Activated CD4-positive, CD25-positive, alpha-beta regulatory T cell treated with anti-CD3 and anti-CD28 coated beads, Interleukin-2, amount 50 U/mL, for 16 hours (primary cell): ENCODE measurements at places on chromosomes 1 and 21.

DNA sequence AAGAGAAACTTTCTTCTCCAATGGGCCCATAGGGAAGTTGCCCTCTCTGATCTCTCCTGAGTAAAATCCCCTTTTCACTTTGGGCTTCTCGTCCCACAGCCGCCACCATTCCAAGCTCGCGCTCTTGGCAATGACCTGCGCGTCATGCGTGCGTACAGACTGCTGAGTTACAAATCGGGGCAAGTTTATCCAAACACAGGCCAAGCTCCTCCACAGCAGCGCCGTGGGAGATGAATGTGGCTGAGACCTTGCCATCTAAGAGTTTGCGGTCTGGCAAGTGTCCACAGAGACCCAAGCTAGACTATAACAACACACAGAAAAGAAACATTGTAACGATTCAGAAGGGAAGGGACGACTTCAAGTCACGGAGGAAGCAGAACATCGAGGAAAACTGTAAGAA lies 116.3 kb upstream of the SOD1 start:
- DNase-seq = no peak

GRCh38 chr1:175683491-175684298 lies 59.7 kb downstream of the TNR start:
- no peak for DNase-seq

DNA sequence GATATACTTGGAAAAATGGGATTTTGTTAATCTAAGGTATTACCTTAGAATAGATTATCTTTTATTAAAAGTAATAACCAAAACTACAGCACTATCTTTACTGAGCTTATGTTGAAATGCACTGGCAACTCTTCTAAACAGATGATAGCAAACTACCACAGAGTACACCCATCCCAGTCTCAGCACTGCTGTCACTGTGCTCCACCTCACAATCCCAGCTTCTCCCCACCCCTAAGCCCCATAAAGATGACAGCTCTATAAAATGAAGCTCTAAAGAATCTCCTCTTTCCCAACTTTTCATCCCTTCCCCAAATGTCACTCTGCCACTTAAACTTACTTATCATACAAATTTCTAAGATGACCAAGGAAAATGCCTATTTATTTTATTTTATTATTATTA lies 6.4 kb downstream of the DSTYK start:
- no peak for DNase-seq

DNA sequence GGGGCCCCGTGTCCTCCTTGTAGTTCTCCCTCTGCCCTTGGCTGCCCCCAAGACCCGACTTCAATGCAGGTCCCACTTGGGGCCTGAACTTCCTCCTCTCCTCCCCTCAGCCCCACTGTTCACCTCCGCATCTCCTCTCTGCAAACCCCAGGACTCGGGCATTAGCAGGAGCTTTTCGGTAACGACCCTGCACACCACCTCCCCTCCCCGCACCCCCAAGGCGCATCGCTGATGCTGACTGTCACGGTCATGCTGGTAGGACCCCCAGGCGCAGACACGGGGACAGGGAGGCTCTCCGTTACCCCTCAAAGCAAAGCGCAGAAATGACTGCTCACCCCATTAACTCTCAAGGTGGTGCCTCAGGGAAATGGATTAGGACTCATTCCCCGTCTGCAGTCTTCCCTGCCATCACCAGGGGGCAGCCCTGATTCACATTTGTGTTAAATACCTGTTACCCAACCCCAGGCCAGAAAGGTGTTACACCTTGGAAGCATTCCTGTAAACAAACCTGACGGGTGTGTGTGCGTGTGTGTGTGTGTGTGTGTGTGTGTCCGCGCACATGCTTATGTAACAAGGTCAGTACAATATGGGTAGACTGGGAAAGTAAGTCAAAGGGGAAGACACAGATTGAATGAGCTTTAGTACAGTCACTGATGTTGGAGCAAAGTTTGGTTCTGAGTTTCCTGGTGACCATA lies 6.4 kb upstream of the GUCA2B start:
- DNase-seq = peak; percentile 45

DNA sequence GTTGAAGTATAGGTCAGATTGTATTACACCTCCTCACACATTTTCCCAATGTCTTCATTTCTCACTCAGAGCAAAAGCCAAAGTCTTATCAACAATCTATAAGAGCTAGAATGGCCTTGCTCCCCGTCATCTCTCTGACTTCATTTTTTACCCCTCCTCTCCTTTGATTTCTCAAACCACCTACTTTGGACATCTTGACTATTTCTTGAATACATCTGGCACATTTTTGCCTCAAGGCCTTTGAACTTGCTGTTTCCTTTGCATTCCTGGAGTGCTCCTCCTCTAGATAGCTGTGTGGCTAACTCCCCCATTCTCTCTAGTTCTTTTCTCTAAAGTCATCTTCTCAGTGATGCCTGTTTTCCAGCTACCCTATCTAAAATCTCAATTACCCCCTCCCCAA lies 7.2 kb upstream of the XCL2 start:
- DNase-seq = no peak

- DNase-seq = no peak
Measured at GRCh38 chr1:43009274-43009673, 50.6 kb upstream of the SLC2A1 start.

GRCh38 chr1:14482784-14483450 lies 115.6 kb upstream of the KAZN start:
- no peak for DNase-seq

DNA sequence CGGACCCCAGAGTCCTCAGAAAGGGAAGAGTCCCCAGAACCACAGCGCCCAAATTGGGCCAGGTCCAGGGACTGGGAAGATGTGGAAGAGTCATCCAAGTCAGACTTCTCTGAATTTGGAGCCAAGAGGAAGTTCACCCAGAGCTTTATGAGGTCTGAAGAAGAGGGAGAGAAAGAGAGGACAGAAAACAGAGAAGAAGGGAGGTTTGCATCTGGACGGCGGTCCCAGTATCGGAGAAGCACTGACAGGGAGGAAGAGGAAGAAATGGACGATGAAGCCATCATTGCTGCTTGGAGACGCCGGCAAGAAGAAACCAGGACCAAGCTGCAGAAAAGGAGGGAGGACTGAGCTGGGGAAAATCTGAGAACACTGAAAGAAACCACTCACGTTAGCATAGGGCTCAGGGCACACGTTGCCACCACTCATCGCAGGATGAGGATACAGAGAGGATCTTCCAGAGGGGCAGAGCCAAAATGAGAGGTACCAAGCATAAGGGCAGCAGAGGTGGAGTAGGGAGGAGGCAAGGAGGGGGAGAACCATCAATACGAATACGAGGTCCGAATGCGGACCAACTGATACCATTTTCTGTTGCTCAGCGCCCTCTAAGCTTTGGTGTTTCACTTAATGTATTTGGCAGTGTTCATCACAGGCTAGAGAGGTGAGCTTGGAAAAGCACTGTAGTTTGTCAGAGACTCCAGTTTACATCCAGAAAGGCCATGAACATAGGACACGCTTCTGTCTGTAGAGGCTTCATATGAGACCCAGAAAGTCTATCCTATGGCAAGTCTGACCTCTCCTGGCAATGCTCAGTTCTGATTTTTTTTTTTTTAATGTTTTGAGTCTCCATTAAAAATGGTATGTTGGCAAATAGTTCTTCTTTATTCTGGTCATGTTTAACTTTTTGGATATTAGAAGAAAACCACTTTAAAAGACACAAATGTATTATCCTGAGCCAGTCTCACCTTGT lies 34.7 kb downstream of the STYXL2 start:
- no peak for DNase-seq

DNA sequence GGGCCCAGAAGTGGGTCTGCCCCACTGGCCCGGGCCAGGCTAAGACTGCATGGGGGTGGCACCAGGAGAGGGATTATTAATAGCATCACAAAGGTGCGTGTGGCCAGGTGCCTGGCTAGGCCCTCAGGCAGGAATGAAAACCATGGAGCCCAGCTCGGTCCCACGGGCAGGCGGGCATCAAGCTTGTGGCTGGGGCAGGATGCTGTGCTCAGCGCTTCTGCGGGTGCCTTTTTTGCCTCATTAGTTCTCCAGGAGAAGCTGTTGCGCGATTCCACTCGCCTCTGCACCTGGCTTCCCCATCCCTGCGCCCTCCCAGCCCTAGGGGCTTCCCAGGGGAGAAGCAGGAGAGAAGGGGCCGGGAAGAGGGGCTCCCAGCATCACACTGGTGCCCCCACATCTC lies 39.3 kb downstream of the CITED4 start:
- no peak for DNase-seq

- no peak for DNase-seq
Measured at GRCh38 chr1:7770669-7770996, 463 bp upstream of the VAMP3 start.

DNA sequence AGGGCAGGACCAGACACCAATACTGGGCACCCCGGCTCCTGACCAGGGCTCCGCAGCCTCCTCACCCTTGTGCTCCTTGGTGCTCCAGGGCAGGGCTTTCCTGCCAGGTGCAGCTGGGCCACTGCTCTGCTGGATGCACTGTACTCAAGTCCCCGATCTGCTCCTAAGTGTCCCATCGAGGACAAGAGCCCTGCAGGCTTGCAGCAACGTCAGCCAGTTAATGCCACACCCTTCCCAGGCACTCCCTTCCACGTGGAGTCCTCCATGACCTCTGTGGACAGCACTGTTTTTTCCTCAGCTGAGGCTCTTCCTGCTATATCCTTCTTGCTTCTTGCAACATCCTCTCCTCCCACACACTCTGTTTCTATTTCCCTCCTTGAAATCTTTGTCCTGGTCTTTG lies 94.0 kb upstream of the NGF start:
- DNase-seq = no peak

DNA sequence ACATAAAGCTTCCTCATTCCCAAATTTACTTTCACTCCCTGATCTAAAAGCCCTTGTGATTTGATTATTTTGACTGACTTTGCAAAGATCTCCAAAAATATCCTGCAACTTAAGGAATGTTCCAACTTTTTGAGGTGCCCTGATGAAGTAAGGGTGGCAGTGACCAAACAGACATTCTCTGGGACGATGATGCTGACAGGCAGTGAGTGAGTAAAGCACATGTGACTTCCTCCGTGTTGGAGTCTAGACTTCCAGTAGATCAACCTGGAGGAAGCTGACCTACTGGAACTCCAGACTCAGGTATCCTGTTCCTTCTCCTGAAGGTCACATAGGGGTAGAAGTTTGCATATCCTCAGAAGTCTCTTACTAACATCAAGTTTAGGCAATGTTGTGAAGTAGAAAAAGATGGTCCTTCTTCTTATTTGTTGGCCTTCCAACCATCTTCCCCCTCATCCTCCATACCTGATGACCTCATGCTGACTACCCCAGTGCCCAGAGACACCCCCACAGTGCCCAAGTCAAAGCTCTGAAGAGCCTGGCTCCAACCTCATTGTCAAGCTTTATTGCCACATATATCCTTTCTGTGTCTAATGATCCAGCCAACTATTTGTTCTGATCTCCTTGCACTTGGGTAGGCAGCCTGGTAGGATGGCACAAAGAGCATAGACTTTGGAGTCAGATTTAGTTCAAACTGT lies 16.0 kb downstream of the TNFSF4 start:
- no peak for DNase-seq

GRCh38 chr1:233065685-233066084 lies 115.3 kb downstream of the NTPCR start:
- no peak for DNase-seq
